ENCODE measurements at places on chromosomes 5 and 9. TPM values are rescaled to one million over a fixed set of nuclear protein-coding genes. Genes with fewer than 3 reads are reported as not detected.

Gene TOMM5
- total RNA-seq, result 64.8 TPM

Gene SELENOP
- total RNA-seq, result 590 TPM

Gene GRIA1
- total RNA-seq, result 0.34 TPM

Gene PDCD1LG2
- total RNA-seq, result 1.00 TPM

Gene SV2C
- total RNA-seq, result 0.92 TPM

DNA sequence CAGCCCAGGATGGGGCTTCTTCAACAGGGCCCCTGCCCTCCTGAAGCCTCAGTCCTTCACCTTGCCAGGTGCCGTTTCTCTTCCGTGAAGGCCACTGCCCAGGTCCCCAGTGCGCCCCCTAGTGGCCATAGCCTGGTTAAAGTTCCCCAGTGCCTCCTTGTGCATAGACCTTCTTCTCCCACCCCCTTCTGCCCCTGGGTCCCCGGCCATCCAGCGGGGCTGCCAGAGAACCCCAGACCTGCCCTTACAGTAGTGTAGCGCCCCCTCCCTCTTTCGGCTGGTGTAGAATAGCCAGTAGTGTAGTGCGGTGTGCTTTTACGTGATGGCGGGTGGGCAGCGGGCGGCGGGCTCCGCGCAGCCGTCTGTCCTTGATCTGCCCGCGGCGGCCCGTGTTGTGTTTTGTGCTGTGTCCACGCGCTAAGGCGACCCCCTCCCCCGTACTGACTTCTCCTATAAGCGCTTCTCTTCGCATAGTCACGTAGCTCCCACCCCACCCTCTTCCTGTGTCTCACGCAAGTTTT is 23.6 kb downstream of the PCDHGC5 start:
- peaks cover 17% of the 10 kb centered on the region for H3K4me1 ChIP-seq
- peak; percentile 87 for DNase-seq
- peak overlapping the region; percentile 74 for H3K27ac ChIP-seq

DNA sequence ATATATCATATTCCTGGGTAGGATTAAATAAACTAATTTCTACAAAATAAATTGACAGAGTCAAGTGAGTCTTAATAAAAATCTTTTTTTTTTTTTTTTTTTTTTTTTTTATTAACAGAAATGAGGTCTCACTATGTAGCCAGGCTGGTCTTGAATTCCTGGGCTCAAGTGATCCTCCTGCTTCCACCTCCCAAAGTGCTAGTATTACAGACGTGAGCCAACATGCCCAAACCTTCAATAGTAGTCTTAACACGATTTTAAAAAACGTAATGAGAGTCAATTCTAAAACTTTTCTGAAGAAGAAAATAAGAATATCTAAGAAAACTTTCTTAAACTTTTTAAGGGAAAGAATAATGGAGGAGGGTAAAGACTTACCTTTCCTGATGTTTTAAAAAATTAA is 84.2 kb downstream of the YIPF5 start:
- DNase-seq, result no peak
- H3K4me1 ChIP-seq, result no peaks in the 10 kb centered on the region
- no peaks in the 10 kb centered on the region for H3K36me3 ChIP-seq
- H3K27me3 ChIP-seq, result peaks cover 3% of the 10 kb centered on the region

DNA sequence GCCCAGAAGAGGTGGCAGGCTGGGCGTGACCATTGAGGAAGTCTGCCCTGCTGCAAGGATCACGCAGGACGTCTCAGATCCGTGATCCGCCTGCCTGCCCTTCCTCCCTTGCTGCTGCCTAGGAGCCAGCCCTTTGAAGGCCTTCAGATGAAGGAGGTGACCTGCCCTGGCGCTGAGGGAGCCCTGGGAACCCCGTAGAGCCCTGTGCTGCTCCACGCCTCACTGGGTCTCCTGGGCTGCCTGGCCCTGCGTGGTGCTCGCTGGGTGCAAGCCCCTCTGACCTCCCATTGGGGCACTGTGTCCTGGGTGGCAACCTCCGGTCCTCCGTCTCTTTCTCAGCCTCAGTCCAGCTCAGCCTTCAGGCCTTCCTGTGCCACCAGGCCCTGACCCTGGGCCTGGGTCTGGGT is 295.3 kb upstream of the IRX4 start:
- H3K4me1 ChIP-seq, result no peaks in the 10 kb centered on the region
- H3K27me3 ChIP-seq, result no peaks in the 10 kb centered on the region
- no peak overlapping the region for H3K4me3 ChIP-seq
- H3K36me3 ChIP-seq, result no peaks in the 10 kb centered on the region

- H3K27ac ChIP-seq, result no peak overlapping the region
- H3K4me1 ChIP-seq, result no peaks in the 10 kb centered on the region
- H3K4me3 ChIP-seq, result no peak overlapping the region
- no peaks in the 10 kb centered on the region for H3K27me3 ChIP-seq
Observed at GRCh38 chr5:129852747-129853352, 51.4 kb upstream of the CHSY3 start.

DNA sequence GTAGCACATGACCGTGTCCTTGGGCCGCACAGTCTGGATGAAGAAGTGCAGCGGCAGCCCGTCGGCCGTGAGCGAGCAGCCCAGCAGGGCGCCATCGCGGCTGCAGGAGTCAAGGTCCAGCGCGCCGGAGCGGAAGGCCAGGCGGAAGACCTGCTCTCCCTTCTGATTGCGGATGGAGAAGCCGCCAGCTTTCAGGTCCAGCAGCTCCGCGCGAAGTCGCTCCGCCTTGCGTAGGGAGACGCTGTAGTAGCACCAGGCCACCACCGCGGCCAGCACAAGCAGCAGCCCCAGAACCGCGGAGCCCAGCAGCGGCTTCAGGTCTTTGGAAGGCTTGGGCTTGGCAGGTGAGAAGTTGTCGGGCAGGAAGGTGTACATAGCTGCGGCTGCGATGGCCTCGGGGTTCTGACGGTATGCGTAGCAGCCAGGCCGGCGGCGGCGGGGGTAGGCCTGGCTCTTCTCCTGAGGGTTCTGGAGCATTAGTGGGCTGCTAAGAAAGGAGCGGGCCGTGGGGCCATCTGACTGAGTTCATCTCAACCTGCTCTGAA is 4.2 kb downstream of the MYORG start:
- no peak for DNase-seq
- no peaks in the 10 kb centered on the region for H3K27me3 ChIP-seq
- H3K4me3 ChIP-seq, result no peak overlapping the region
- no peaks in the 10 kb centered on the region for H3K36me3 ChIP-seq

- no peak overlapping the region for H3K4me3 ChIP-seq
- no peaks in the 10 kb centered on the region for H3K4me1 ChIP-seq
- no peak overlapping the region for H3K27ac ChIP-seq
- no peaks in the 10 kb centered on the region for H3K27me3 ChIP-seq
- DNase-seq, result no peak
Observed at GRCh38 chr5:171250738-171251137, 58.3 kb upstream of the TLX3 start.

GRCh38 chr9:116687754-116688135 is 640 bp downstream of the TRIM32 start:
- H3K27me3 ChIP-seq, result no peaks in the 10 kb centered on the region
- peak overlapping the region; percentile 74 for H3K4me3 ChIP-seq
- H3K36me3 ChIP-seq, result no peaks in the 10 kb centered on the region
- H3K4me1 ChIP-seq, result peaks cover 14% of the 10 kb centered on the region

- H3K4me1 ChIP-seq, result no peaks in the 10 kb centered on the region
- no peak overlapping the region for H3K27ac ChIP-seq
- no peaks in the 10 kb centered on the region for H3K36me3 ChIP-seq
- no peak overlapping the region for H3K4me3 ChIP-seq
- DNase-seq, result no peak
Observed at GRCh38 chr9:26673261-26673660, 219.3 kb downstream of the CAAP1 start.

- no peaks in the 10 kb centered on the region for H3K4me1 ChIP-seq
- H3K36me3 ChIP-seq, result no peaks in the 10 kb centered on the region
- no peaks in the 10 kb centered on the region for H3K27me3 ChIP-seq
- H3K27ac ChIP-seq, result no peak overlapping the region
- H3K4me3 ChIP-seq, result no peak overlapping the region
Observed at GRCh38 chr5:9139344-9139743, 406.5 kb downstream of the SEMA5A start.

GRCh38 chr5:153136910-153137614 is 353.4 kb upstream of the GRIA1 start:
- H3K4me1 ChIP-seq, result no peaks in the 10 kb centered on the region
- H3K4me3 ChIP-seq, result no peak overlapping the region
- no peak overlapping the region for H3K27ac ChIP-seq
- no peak for DNase-seq

DNA sequence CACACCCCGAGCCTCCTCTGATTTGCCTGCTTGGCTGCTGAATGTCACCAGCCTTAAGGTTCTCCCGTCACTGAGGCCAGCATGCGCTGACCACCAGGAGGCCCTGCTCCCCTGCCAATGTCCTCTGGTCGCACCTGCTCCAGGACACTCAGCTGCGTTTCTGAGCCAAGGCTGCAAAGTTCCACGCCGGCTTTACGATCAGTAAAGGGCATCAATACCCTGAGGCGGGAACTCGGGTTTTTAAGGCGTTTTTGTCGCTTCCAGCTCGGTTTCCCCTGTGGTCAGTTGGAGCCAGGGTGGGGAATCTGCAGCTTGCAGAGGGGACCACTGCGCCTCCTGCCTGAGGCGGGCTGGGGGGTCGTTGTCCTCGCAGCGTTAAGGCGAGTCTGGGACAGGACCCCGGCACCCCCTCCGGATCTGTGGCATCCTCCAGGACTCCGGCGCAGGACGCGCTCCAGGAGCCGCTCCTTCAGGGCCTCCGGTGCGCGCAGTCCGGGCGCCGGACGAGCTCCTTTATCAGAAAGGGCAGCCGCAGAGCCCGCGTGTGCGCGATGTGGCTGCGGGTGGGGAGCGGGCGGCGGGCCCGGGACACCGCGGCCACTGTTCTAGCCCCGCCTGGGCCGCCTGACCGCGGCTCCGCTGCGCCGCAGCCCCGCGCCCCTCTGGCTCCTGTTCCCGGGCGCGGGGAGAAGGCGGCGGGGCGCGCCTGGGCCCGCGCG is 24.1 kb upstream of the FLT4 start:
- no peak for DNase-seq
- no peaks in the 10 kb centered on the region for H3K36me3 ChIP-seq
- H3K4me3 ChIP-seq, result no peak overlapping the region
- H3K27me3 ChIP-seq, result no peaks in the 10 kb centered on the region
- no peaks in the 10 kb centered on the region for H3K4me1 ChIP-seq
- H3K27ac ChIP-seq, result no peak overlapping the region

DNA sequence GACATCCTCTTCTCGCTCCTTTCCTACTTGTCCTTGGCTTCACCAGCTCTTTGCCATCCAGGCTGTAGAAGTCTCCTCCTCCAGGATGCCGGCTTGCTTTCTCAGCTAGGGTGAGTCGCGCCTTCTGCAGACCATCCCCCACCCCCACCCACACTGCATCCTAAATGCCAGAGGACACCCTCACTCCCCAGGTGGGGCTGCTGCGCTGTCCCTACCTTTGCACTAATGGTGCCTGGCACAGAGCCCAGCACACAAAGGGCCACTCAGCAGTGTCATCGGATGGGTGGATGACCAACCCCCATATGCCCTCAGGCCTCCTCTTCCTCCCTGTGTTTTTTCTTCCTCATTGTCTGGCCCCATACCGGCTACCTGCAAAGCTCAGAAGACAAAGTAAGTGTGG is 14.8 kb downstream of the IL9 start:
- no peaks in the 10 kb centered on the region for H3K27me3 ChIP-seq
- DNase-seq, result no peak
- peaks cover 6% of the 10 kb centered on the region for H3K4me1 ChIP-seq
- H3K4me3 ChIP-seq, result no peak overlapping the region
- no peak overlapping the region for H3K27ac ChIP-seq
- H3K36me3 ChIP-seq, result no peaks in the 10 kb centered on the region
